ENCODE measurements at places on chromosomes 5 and 9. TPM values are rescaled to one million over a fixed set of nuclear protein-coding genes. Genes with fewer than 3 reads are reported as not detected.

OR13D1 gene
- not detected for total RNA-seq

LRRTM2 gene
- total RNA-seq, result not detected

- DNase-seq, result no peak
Observed at GRCh38 chr9:115036691-115037090, 81.3 kb downstream of the TNC start.

- DNase-seq, result no peak
Observed at GRCh38 chr9:79562749-79563386, 8.9 kb upstream of the TLE4 start.

DNA sequence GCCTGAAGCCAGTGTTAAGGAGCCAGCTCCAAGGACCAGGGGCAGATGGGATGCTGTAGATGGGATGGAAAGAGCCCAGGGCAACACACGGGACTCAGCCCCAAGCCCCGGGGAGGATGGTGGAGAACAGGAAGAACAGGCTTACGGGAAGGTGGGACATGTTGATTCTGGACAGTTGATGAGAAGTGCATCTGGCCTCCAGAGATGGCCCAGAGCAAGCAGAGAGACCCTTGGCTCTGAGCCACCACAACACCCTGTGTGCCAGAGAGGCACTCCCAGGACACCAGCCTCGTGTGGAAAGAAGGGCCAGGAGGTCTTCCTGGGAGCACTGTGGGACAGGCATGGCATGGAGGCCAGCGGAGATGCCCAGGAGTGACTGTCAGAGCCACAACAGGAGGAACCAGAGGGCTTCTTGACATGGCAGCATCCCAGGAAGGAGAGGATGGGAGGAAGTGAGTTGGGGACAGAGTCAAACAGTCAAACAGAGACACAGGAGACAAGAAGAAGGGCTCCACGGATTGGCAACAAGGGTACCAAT lies 156.3 kb upstream of the MVB12B start:
- DNase-seq, result no peak

PMPCA gene
- 80.2 TPM for total RNA-seq

Data from Right ventricle myocardium superior (tissue), 1 donor.